H7 (cell line): ENCODE measurements at places on chromosomes 5 and 9. TPM values are rescaled to one million over a fixed set of nuclear protein-coding genes. Genes with fewer than 3 reads are reported as not detected.

ACTL7B gene
- total RNA-seq, result not detected in 2 replicates

SLC6A18 gene
- total RNA-seq, result not detected in 2 replicates

SMIM27 gene
- 7.1 and 16.7 TPM in 2 replicates for total RNA-seq

CCDC180 gene
- 4.7 and 6.2 TPM in 2 replicates for total RNA-seq

ELOVL7 gene
- 2.2 and 2.6 TPM in 2 replicates for total RNA-seq

TMEM171 gene
- 2.7 and 4.8 TPM in 2 replicates for total RNA-seq

TAF11L10 gene
- not detected in 2 replicates for total RNA-seq

TIMD4 gene
- not detected in 2 replicates for total RNA-seq

HMHB1 gene
- total RNA-seq, result not detected in 2 replicates

ECPAS gene
- total RNA-seq, result 92.6 and 111 TPM in 2 replicates

SLIT3 gene
- total RNA-seq, result 0.48 and 0.97 TPM in 2 replicates

GOLGA2 gene
- 34.4 and 48.7 TPM in 2 replicates for total RNA-seq

OR1Q1 gene
- total RNA-seq, result not detected in 2 replicates

STPG3 gene
- not detected in 2 replicates for total RNA-seq

PCDHB2 gene
- 0.69 and 1.9 TPM in 2 replicates for total RNA-seq

CNTNAP3 gene
- total RNA-seq, result 9.9 and 15.0 TPM in 2 replicates

PIP5KL1 gene
- 0.94 and 3.4 TPM in 2 replicates for total RNA-seq

LHX3 gene
- total RNA-seq, result 0.07 TPM in 1 of 2 replicates, not detected in the other

IFNE gene
- not detected in 2 replicates for total RNA-seq

CREBRF gene
- total RNA-seq, result 8.7 and 18.1 TPM in 2 replicates

SDHA gene
- 93.4 and 112 TPM in 2 replicates for total RNA-seq

DBH gene
- 0.07 TPM in 1 of 2 replicates, not detected in the other for total RNA-seq

C5orf58 gene
- total RNA-seq, result 4.3 and 4.9 TPM in 2 replicates

ATP6V1G1 gene
- total RNA-seq, result 152 and 158 TPM in 2 replicates

FSTL4 gene
- total RNA-seq, result 2.4 and 3.3 TPM in 2 replicates

SPOCK1 gene
- total RNA-seq, result 1.4 and 4.6 TPM in 2 replicates

GAS1 gene
- 3.6 and 6.7 TPM in 2 replicates for total RNA-seq

GABRA6 gene
- total RNA-seq, result not detected in 2 replicates

OSMR gene
- 0.26 and 0.38 TPM in 2 replicates for total RNA-seq

IGIP gene
- total RNA-seq, result 0.48 and 1.0 TPM in 2 replicates
